GDM1 (cell line): ENCODE measurements at places on chromosomes 2 and 18.

DNA sequence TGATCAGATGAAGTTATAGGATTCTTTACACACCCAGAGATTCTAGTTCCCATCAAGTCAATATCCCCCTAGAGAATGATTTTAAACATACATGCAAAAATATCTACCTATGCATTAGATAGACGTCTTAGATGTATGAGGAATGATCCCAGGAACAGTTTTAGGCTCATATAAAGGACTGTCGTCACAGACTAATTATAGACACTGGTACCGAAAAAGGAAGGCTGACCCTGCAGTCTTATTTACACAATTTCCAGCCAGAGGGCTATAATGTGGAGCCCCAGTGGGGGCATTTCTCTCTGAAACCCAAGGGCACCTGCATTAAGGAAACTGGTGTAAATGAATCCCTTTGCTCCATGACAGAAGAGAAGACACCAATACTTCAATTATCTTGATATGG, 170.4 kb downstream of the ZNF521 start:
- no peak for DNase-seq

- DNase-seq, result no peak
Observed at GRCh38 chr2:163045830-163046229, 207.3 kb upstream of the KCNH7 start.

DNA sequence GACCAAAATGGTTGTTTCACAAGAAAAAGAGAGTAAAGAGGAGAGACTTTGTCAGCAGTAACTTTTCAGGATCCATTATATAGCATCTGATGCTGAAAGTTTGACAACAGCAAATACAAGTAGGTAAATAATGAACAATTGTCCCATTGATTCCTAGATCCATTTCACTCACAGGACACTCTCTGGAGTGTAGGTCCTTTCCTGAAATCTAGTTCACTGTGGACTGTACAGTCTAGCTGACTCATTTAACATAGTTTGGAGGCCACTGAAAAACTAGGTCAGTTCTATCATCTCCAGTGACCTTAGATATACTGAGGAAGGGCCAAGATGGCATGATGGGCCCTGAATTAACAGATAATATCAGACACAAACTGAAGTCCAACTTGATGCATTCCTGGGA, 19.3 kb upstream of the NEB start:
- no peak for DNase-seq

DNA sequence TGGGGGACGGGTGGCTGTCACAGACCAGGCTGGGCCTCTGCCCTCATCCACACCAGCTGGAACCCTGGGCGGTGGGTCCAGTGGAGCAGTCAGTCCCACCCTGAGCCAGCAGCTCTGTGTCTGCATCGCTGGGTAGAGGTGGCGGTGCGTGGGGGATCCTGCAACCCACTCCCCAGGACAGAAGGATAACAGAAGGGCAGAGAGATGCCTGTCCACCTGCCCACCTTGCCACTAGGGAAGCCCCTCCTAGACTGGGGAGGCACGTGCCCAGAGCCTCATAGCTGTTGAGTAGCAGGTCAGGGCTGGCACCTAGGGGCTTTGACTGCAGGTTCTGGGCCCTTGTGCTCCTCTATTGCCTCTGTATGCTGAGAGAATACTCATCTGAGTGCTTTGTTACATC, 2.4 kb downstream of the ATOH8 start:
- DNase-seq, result no peak
